A673 (cell line): ENCODE measurements at places on chromosomes 1 and 21. TPM values are rescaled to one million over a fixed set of nuclear protein-coding genes. Genes with fewer than 3 reads are reported as not detected.
A peak's percentile ranks its signal among the peaks of the same experiment; 100 is the strongest.

Gene NHLH1
- total RNA-seq: 0.43 and 0.55 TPM in 2 replicates

DNA sequence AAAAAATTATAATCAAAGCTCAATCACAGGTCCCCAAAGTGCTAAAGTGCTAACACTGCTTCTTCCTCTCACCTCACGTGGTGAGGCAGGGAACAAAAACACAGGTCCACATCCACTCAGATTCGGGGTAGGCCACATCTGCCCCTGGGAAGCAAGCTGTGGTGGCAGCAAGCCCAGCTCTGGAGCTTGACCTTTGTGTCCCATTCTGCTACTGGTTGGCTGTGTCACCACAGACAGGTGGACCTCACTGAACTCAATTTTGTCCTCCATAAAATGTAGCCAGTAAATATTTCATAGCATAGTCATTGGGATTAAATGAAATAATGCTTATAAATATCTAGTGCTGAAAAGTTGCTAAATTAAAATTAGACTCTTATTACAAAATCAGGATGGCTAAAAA is 8.5 kb downstream of the AZIN2 start:
- H3K27ac ChIP-seq: no peak overlapping the region
- DNase-seq: no peak
- H3K4me1 ChIP-seq: no peaks in the 10 kb centered on the region
- no peaks in the 10 kb centered on the region for H3K27me3 ChIP-seq
- H3K4me3 ChIP-seq: no peak overlapping the region

DNA sequence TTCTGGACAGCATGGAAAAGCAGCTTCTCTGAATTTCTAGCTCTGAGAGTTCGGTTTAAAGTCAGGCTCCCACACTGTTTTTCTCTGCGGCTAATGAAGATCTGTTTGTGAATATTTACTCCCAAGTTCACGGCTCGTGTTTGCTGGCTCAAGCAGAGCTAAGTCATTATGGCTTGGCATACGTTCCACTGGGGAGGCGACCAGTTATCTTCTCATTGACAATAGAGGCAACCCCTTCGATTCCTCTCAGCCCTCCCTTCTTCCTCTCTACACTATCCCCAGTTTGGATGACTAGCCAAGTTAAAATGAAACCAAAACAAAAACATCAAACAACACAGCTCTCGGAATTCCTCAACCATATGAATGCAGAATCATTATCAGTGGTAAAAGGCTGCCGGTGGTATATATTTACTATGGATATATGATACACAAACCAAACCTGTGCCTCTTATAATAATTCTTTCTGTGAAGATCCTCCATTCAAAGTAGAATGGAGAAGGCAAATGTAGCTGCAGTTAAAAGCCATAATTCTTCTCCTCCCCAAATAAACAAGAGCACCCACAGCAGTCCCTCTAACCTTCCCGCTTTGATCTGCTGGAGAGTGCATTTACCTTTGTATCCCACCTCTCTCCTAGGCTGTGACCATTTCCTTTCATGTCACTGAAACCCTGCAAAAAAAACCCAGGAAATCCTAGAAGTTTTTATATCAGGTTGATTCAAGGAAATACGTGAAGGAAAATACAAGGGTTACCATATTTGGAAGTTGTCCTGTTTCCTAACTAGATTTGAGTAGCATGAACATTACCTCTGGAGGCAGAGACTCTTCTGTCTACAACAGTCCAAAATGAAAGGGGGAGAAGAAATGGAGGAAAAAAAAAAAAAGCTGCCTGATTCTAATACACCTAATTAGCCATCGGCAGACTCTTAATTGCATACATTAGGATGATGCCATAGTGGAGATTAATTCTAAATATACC is 108.3 kb upstream of the USH2A start:
- H3K4me1 ChIP-seq: no peaks in the 10 kb centered on the region
- H3K4me3 ChIP-seq: peak overlapping the region; percentile 38

- no peak overlapping the region for H3K4me3 ChIP-seq
- no peaks in the 10 kb centered on the region for H3K27me3 ChIP-seq
- H3K4me1 ChIP-seq: no peaks in the 10 kb centered on the region
- DNase-seq: peak; percentile 78
- H3K27ac ChIP-seq: no peak overlapping the region
Observed at GRCh38 chr1:186722711-186723309, 42.6 kb upstream of the PTGS2 start.

Gene USP21
- 46.2 and 51.8 TPM in 2 replicates for total RNA-seq

Gene C1orf94
- 0.34 and 0.72 TPM in 2 replicates for total RNA-seq

Gene ADAMTS1
- 14.0 and 17.9 TPM in 2 replicates for total RNA-seq

DNA sequence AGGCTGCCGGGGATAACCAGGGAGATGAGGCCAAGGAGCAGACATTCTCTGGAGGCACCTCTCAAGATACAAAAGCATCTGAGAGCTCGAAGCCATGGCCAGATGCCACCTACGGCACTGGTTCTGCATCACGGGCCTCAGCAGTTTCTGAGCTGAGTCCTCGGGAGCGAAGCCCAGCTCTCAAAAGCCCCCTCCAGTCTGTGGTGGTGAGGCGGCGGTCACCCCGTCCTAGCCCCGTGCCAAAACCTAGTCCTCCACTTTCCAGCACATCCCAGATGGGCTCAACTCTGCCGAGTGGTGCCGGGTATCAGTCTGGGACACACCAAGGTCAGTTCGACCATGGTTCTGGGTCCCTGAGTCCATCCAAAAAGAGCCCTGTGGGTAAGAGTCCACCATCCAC is 19.4 kb upstream of the SH3D21 start:
- H3K4me1 ChIP-seq: peaks cover 21% of the 10 kb centered on the region
- H3K27ac ChIP-seq: no peak overlapping the region
- no peak for DNase-seq

GRCh38 chr1:22892789-22893188 is 79.9 kb downstream of the LACTBL1 start:
- H3K36me3 ChIP-seq: no peaks in the 10 kb centered on the region
- no peak overlapping the region for H3K27ac ChIP-seq
- no peak overlapping the region for H3K4me3 ChIP-seq
- H3K4me1 ChIP-seq: no peaks in the 10 kb centered on the region
- H3K27me3 ChIP-seq: no peaks in the 10 kb centered on the region

GRCh38 chr21:44737706-44738354 is 26.5 kb upstream of the TSPEAR start:
- H3K4me3 ChIP-seq: no peak overlapping the region
- H3K27ac ChIP-seq: no peak overlapping the region
- H3K4me1 ChIP-seq: peaks cover 8% of the 10 kb centered on the region
- H3K27me3 ChIP-seq: no peaks in the 10 kb centered on the region

Gene VANGL2
- total RNA-seq: 20.9 and 22.7 TPM in 2 replicates

Gene BARHL2
- total RNA-seq: 110 and 120 TPM in 2 replicates

- no peak for DNase-seq
- no peaks in the 10 kb centered on the region for H3K27me3 ChIP-seq
- no peaks in the 10 kb centered on the region for H3K36me3 ChIP-seq
- no peak overlapping the region for H3K27ac ChIP-seq
- H3K4me1 ChIP-seq: no peaks in the 10 kb centered on the region
Observed at GRCh38 chr1:55803429-55803828, 588.3 kb upstream of the USP24 start.

GRCh38 chr1:183993132-183993531 is 44.4 kb downstream of the COLGALT2 start:
- H3K27me3 ChIP-seq: no peaks in the 10 kb centered on the region
- no peak for DNase-seq
- no peaks in the 10 kb centered on the region for H3K36me3 ChIP-seq
- no peak overlapping the region for H3K4me3 ChIP-seq
- H3K4me1 ChIP-seq: peaks cover 5% of the 10 kb centered on the region

DNA sequence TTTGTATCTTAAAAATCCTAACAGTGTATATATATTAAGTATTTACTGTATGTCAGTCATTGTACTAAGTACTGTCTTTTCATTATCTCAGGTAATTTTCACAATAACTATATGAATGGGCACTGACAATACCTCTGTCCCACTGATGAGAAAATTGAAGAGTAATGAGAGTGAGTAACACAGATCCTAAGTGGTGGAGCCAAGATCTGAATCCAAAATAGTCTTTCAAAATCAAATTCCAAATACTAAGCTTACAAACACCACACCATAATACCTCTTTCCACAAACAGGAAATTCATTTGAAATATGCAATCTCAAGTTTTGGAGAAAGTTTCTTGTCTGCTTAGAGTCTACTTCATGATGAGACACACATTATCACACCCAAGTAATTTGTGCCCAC is 105.9 kb upstream of the EDEM3 start:
- no peaks in the 10 kb centered on the region for H3K27me3 ChIP-seq
- H3K27ac ChIP-seq: no peak overlapping the region
- no peaks in the 10 kb centered on the region for H3K4me1 ChIP-seq
- DNase-seq: no peak
- H3K4me3 ChIP-seq: no peak overlapping the region

DNA sequence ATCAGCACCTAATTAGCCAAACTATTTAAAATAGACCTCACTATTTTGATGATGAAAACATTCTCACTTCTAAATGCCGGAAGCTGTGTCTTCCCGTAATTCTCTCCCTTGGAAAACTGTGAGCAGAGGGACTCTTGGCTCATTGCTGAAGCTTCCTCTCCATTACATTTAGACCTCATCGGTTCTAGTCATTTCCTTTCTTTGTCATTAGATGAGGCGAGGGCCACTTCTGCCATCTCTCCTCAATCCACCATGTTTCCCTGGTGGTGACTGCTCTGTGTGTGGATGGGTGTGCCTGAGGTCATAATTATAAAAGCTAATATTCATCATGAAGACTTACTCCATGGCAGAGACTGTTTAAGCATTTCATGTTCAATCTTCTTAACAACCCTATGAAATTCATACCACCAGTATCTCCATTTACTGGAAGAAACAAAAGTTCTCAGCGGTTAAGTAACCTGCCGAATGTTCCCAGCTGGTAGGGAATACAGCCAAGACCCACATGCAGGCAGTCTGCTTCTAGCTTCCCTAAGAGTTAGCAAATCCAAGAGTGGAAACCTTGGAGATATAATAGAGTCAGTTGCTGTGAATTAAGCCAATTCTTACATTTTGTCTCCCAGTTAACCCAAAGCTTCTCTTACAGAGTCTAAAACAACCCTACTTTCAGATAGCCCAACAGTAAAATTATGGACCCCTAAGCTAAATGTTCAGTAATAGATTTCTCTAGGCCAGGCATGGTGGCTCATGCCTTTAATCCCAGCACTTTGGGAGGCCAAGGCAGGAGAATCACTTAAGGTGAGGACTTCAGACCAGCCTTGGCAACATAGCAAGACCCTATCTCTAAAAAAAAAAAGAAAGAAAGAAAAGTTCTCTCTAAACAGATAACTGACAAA is 156.2 kb downstream of the ZBTB18 start:
- DNase-seq: no peak
- H3K36me3 ChIP-seq: no peaks in the 10 kb centered on the region
- no peak overlapping the region for H3K4me3 ChIP-seq
- H3K4me1 ChIP-seq: no peaks in the 10 kb centered on the region

DNA sequence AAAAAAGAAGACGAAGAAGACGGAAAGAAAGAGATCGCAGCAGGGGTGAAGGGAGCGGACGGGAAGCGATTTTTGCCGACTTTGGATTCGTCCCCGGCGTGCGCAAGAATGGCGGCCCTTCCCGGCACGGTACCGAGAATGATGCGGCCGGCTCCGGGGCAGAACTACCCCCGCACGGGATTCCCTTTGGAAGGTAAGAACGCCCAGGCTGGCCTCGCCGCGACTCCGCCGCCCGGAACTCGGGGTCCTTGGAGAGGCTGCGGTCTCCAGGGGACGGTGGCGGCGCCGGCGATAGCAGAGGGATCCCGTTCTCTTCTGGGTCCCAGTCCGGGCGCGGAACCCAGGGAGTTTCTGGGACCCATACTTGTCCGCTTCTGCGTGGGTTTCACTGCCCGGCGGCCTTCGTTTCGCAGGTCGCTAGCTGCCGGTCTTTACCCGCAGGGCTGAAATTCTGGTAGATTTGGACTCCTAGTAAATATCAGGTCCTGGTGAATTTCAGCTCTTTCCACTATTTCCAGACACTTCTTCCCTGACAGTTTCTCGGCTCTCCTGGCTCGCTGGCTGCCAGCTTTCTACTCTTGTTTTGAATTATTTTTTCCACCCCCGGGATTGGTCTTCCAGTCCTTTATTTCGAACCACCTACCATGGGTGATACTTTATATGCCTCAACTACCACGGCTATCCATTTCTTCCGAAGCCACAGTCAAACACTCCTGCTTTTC is 1.0 kb downstream of the PAX7 start:
- H3K27ac ChIP-seq: peak overlapping the region; percentile 77
- peaks cover 37% of the 10 kb centered on the region for H3K27me3 ChIP-seq
- H3K4me1 ChIP-seq: peaks cover 11% of the 10 kb centered on the region
- H3K36me3 ChIP-seq: peaks cover 5% of the 10 kb centered on the region

Gene CD2
- not detected in 2 replicates for total RNA-seq
